Activated T-helper 1 cell treated with Interleukin-2 at 50 U/mL for 16 hours (primary cell): ENCODE measurements at places on chromosomes 1 and 21.
A peak's percentile ranks its signal among the peaks of the same experiment; 100 is the strongest.

DNA sequence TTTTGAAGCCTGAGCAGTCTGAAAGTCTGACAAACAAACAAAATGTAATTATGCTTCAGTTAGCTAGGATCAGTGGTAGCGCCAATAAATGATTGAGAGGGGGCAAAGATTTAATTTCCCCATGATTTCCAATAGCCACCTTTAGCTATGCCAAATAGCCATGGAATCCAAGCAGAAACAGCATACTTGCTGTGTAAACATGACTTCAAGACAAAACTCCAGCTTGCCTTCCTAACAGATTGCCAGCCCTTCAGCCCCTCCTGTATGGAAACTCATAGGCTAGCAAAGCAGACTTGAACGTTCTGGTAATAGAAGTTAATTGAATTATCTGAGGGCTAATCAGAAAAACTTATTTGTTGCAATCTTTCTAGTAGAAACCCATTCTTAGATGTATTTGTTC, 25.6 kb upstream of the SLC30A1 start:
- no peak for DNase-seq

DNA sequence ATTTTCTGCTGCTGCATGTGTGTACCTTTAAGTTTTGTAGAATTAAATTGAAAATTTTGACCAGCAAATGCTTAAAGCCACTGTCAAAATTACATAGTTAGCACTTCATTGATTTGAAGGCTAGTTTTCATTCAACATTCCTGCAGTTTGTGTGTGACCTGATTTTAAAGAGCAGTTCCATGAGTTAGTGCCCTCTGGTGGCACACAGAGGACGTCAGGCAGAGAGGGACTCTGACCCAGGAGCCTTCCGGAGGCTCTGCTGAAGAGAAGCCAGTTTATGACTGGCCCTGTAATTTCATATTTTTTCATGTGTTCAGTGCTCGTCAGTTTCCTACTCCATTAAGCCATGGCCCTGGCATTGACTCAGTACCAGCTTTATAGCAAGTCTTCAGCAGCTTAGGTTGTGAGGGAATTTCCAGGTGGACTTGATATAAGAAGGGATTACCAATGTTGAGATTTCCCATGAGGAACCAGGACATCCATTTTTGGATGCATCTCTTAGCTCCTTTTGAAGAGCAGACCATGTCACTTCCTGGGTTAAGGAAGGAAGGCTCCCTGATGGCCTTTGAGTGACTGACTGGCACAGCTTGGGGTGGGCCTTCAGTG, 104.7 kb downstream of the CAMTA1 start:
- DNase-seq: no peak

- DNase-seq: no peak
Observed at GRCh38 chr1:93591676-93592550, 89.7 kb downstream of the BCAR3 start.

DNA sequence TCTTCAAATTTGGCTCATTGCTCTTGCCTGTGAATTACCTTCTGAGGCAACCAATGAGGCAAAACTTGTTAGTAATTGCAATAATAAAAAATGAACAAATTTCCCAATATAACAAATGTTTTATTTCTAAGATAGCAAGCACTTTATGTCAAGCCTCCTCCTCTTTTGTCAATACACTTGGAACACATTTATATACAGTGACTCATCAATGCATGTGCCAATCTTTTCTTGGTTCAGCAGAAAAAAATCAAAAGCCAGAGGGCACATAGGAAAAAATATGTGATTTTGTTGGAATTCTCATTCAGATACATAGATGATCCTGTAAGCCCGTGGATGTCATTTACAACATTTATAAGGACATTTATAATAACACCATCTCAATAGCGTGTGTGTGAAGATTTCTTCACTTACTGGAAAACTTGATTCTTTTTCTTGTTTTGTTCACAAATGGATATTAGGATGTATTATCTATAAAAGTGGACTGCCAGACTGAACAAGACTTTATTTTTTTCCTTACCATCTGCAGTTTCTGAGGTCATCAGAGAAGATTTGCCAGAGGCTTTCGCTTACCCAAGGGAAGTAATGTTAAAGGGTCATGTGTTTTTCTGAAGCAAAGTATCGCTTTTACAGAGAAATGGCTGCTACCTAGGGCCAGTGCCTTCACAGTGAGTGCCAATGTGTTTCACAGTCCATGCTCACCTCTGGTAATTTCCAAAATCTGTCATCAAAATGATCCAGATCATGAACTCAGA, 645.7 kb upstream of the PTBP2 start:
- DNase-seq: no peak

DNA sequence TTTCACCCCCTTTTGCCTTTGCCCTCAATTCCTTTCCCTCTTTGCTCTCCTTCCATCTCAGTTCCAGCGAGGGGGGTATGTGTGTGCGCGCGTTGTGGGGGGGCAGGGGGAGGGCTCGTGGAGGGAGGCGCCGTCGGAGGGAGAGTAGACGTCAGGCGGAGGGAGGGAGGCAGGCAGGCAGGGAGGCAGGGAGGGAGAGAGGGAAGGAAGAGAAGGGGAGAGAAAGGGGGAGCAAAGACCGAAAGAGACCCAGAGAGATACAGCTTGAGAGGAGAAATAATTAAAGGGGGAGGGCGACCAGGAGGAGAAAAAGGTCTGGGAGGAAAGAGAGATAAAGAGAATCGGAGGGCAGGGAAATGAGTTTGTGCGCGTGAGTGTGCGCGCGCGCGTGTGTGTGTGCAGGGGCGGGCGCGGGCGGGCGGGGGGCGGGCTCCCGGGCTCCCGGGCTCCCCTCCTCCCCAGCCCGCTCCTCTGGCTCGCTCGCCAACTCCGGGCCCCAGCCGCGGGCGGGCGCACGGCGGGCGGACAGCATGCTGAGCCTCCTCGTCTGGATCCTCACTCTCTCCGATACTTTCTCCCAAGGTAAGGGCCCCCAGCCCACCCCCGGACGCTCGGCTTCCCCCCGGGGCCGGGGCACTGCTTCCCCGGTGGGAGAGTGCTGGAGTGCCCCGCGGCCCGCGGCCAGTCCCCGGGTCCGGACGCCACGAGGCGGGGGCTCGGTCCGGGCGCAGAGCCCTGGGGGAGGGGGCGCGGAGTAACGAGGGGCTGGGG, at the start of gene KIRREL1:
KIRREL1 (plus strand) TSS at position 499 of the 771 bp plus-strand sequence; CDS start at position 531, 32 bp downstream.
- DNase-seq: no peak

DNA sequence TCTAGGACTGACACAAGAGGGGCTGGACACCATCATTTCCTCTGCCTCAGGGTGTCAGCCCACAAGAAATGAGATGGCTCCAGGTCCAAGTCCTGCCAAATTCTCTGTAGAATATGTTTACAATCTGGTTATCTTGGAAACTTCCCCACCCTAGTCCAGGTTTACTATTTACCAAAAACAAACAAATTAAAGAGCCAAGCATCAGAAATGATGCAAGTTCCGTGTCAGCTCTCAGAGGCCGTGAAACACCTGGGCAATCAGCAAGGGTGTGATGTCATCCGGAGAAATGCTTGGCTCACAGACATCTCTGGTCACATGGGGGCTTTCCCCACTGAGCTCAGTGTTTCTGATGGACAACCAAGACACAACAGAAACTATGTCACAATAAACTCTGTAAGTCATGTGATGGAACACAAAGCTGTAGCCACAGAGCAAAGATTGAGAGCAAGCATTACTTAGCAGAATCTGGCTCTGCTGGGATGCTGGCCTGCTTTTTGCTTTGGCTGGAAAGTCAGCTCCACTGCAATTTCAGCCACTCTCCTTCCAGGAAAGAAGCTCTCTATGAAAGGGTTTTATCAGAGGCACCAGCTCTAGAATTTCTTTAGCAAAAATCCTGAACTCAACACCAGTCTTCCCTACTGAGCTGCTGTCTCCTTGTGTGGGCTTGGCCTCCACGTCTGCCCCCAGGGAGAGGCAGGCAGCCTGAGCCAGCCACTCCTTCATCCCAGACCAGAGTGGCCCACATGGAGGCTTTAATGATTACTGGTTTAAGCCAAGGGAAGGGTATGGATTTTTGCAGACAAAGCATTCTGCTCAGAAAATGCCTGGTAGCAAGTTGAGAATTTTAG, 55.9 kb downstream of the NENF start:
- no peak for DNase-seq

GRCh38 chr21:34612557-34612956, 2.4 kb downstream of the RCAN1 start:
- DNase-seq: no peak

DNA sequence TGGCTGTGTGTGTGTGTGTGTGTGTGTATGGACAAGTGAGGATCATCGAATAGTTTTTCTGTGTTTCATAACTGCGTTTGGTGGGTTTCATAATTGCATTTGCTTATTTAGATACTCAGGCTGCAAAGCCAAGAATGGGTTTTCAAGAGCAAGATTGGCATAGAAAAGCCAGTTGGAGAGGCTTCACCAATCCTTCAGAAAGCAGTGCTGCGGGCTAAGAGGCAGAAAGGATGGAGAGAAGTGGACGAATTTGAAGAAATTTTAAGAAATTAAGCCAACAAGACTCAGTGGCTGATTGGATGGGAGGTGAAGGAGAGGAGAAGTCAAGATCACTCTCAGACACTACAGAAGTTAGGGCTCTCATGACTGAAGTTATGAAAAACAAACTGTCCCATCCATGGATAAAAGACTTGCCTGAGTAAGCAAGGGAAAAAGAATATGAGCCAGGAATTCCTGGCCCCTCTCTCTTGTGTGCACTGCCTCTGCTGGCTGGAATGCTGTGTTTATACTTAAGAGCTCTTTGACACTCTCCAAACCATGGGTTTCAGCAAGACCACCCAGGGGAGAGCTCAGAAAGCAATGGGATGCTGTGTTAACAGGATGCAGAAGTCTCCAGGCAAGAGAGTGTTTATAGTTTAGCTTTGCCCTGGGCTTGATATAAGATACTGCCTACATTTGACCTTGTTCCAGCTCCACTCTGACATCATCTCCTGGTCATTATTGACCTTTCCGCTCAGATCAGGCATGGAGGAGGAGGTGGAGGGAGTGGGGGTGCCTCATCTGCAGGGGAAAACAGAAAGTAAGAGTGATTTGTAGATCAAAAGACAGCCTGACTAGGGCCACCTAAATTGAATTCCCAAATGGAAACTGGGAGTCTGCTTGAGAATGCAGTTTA, 232.0 kb upstream of the PLXNA2 start:
- no peak for DNase-seq

DNA sequence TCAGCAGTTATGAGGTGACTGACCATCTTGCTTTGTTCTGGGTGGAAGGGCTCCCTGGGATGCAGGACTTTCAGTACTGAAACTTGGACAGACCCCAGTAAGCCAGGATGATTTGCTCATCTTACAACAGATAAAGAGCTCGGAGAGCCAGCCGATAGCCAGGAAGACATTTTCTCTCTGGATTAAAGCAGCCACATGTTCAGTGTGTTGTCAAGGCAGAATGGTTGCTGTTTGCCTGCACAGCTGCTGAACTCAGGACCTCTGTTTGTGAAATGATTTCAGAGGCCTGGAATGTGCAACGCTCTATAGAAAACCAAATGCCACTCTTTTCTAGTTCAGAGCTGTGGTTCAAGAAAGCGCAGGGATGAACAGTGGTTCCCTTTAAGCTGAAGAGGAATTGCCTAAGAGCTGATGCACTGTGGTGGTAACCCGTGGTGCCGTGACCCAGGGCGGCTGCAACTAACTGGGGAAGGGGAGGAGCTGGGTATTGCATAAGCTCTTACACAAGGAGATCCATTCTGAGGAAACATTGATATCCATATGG, 40.7 kb downstream of the CASQ2 start:
- DNase-seq: no peak

- peak; percentile 74 for DNase-seq
Observed at GRCh38 chr1:109640285-109640865, 15.5 kb upstream of the GSTM4 start.

GRCh38 chr1:51236531-51237350, 668 bp downstream of the RNF11 start:
- peak; percentile 13 for DNase-seq

DNA sequence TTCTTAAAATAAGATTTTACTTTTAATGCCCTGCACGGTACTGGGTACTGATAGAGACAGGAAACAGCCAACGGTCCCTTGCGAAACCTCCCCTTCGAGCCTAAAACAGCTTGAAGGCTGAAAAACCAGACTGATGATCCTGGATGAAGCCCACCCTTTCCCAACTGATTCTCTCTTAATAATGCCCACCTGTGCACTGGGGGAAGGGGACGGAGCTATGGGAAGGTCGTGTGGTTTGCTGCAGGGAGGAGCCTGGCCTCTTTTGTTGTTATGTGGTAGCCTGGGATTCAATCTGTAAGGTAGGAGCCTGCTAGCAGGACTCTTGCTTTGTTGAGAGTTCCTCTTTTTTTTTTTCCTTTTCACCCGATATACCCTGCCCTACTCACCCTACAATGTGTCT, 25.6 kb downstream of the SAMSN1 start:
- no peak for DNase-seq

DNA sequence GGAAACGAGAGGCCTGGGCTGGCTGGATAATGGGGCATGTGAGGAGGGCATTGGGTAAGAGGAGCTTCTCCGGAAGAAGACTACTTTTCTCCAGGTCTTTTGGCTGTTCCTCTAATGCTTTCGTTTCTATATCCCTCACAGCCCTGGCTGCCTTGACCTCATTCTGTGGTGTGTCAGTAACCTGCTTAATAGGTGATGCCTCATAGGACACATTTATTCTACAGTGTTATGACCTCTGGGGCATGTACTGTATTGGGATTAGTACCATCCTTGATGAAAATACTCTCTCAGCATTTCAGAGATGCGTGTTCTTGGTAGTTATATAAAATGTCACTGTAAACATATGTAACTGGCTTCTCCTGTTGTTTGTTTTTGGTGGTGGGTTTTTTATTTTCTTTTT, 40.1 kb downstream of the PGM1 start:
- DNase-seq: no peak

GRCh38 chr1:19169642-19170041, 40.4 kb downstream of the UBR4 start:
- DNase-seq: no peak

DNA sequence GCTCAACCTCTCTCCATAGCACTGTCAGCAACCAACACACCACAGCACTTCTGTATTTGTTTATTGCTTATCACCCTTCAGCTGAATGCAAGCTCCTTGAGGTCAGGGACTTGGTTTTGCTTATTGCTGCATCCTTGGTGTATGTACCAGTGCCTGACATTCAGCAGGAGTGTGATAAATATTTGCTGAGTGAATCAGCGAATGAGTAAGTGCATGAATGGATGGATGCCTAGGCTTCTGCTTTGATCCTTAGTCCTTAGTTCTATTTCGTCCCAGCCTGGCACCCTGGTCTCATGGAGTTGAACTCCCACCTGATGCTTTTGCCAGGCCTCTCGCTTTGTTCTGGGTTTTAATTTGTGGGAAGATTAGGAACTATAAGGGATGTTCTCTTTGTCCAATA, 88.2 kb downstream of the ZSCAN20 start:
- DNase-seq: no peak

GRCh38 chr1:218165701-218166114, 119.4 kb upstream of the RRP15 start:
- no peak for DNase-seq

- DNase-seq: no peak
Observed at GRCh38 chr1:14442669-14443068, 155.8 kb upstream of the KAZN start.

DNA sequence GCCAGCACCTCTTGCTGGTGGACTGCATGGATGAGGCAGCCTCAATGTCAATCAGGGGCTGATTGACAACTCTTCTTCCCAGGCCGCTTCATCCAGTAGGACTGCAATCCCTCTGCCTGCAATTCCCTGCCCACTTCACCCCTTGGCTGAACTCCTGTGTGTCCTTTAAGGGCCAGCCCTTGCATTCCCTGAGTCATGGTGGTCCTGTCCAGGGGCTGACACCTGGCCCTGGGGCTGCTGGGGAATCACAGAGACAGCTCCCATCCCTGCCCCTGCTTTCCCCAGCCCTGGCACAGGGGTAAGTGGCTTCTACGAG, 4.6 kb upstream of the EPS8L3 start:
- no peak for DNase-seq
